Stimulated activated CD4-positive, alpha-beta T cell treated with anti-CD3 and anti-CD28 coated beads, Interleukin-1b, Interleukin-23, amount 100 ng/mL, for 1 hour (primary cell): ENCODE measurements at places on chromosomes 7 and 10.

DNA sequence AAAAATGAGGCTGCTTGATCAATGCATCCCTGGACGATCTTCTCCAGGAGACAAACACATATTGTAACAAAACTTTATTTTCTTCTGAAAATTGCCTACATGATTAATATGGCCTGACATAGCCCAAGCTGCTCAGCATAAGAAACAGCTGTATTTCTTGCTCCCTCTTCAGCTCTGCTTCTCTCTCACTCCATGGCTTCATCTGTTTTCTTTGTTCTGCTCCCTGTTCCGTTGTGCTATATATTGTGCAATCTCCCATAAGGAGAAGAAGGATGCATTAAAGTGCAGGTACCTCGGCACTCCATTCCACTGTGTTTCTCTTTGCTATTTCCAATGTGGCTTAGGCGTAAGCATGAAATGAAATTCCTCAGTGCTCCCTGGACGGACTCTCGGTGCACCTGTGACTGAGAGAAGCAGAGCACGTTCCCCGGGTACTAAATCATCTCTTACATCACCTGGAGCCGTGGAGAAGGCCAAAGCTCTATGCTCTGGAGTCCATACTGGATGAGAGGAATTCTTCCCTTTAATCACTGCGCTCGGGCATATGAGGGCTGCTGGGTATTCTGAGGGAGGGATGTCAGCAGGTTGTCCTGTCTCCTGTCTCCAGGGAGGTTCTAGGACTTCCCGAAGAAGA is 254.3 kb downstream of the GALNT17 start:
- no peak for DNase-seq

DNA sequence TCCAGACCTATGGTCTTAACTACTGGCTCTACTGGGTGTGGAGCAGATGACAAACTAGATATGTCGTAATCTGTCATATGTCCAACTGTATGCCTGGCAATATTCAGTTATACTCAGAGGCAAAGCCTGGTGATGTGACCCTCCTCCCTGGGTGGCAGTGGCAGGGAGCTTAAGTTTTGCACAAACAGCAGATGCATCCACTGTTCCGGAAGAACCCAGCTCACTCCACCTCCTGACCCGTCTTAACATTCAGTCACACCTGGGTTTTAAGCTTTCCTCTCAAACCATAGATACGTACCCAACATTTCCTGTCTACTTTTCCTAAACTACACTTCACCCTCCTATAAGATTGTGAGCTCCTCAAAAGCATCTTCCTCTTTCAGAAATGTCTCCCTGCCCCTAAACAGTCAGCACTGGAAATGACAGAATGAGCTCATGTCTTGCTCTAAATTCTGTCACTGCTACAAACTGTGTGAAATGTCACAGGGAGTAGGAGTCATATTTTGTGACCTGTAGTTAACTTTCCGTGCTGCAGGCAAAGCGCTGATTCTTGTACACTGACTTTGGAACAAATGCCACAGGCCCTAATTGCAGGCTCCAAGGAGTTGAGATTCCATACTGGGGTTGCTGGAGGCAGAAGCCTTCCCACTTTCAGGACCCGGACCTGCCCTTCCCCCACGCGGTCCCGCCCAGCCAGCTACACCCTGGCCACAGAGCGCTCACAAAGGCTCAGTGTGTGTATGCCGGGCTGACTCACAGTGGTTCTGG is 23.9 kb downstream of the SCD start:
- no peak for DNase-seq

DNA sequence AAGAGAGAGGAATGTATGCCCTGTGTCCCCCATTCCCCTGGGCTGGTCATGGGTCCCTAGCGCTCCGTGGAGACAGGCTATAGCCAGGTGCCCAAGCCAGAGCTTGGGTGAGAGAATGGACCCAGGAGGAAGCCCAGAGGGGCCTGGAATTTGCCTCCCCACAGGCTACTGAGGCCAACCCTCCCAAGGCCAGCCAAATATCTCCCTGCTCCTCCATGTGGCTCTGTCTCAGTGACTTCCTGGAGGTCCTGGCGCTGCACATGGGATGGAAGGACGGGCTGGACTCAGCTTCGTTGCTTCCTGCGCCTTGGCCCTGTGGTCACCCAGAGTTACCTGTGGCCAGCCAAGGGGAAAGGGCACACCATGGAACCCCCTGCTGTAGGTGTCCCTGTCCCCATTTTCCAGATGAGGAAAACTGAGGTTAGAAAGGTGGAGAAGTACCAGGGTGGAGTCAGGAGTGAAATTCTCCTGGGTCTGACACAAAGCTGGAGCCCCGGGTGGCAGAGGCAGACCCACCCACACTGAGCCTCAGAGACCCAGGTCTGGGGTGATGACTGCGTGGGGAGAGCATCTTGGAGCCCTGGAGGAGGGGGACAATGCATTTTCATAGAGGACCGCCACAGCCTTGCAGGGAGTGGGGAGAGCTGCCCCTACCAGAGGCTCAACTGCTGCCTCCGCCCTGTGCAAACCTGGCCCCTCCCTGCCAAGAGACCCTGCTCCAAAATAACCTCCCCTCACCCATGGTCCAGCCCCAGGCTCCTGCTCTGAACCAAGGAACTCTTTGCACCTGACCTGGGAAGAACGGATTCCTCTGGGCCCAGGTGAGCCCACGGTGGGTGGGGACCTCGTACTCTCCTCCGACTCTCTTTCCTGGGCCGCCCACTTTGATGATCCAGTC is 42.6 kb downstream of the TMEM270 start:
- no peak for DNase-seq

DNA sequence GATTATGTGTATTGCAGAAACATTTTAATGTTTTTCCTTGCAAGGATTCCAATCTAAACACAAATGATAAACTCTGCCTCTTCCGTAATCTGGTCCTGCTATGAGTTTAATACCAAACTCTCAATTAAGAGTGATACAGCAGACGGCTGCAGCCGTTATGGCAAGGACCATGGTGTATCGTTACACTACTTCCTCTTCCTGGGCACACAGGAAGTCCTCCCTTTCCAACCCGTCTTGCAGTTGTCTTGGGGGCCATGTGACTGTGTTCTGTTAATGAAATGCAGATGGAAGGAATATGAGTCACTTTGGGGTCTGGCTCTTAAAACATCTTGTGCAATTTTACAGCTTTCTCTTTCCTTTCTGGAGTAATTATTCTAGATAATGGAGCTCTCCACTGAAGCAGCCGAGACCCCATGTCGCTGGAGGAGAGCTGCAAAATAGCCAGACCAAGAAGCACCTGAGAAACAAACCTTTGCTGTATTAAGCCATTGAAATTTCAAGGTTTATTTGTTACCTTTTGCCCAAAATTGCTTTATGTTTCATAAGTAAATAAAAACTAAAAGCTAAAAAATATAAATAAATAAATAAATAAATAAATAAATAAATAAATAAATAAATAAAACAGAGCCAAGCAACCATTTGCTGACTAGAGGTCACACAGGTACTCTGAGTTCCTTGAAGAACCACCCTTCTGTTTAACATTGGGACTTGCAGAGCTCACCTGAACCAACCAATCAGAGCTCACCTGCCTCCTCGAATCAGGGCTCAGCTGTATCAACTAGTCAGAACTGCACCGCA is 74.7 kb downstream of the FRMPD2 start:
- no peak for DNase-seq
